ENCODE measurements at places on chromosomes 1 and 21.
A peak's percentile ranks its signal among the peaks of the same experiment; 100 is the strongest.

DNA sequence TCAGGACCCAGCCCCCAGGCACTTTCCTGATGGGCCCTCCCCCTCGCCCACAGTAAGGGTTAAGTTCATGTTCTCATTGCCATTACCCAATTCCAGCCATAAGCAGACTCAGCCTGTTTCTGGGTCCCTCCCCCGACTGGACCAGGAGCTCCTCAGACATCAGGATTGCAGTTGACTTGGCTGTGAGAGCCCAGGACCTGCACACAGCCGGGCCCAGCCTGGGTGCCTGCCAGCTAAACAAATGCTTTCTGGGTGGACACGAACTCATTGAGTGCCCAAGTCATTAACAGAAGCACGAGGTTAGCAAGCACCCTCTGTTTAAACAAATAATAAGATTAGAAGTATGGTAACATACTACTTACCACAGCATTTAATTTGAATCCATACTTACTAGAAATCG is 147.9 kb upstream of the POU3F1 start:
- DNase-seq = no peak

DNA sequence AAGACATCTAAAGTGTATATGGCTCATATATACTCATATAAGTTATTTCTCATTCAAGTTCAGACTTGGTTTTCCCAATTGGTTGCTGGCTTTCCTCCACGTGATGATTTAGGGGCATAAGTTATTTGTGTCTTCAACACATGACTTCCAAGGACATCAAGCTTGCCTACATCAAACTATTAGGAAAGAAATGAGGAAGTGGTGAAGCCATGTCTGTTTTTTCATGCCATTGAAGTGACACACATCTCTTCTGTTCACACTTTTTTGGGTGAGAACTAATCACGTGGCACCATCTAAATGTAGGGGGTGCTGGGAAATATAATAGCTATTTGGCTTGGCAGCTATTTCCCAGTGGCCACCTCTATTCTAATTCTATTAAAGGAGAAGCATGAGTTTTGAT is 282.1 kb downstream of the OMA1 start:
- DNase-seq = no peak

GRCh38 chr1:22903113-22903512 is 69.6 kb downstream of the LACTBL1 start:
- DNase-seq = peak; percentile 64

DNA sequence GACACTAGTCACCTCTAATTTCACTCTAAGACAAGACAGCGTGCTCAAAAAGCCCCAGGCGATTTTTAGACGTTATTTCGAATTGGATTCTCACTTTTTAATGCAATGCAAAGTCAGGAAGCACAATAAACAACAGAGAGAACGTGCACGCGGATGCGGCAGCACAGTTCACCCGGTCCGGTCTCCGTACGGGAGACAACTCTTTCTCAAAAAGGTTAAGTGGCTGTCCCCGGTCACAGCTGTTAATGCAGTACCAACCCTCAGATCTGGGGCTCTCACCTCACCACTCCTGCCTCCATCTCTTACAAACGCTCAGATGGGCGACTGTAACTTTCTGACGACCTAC is 1.2 kb downstream of the HP1BP3 start:
- no peak for DNase-seq

GRCh38 chr1:192225703-192226102 is 67.4 kb downstream of the RGS18 start:
- DNase-seq = peak; percentile 58

DNA sequence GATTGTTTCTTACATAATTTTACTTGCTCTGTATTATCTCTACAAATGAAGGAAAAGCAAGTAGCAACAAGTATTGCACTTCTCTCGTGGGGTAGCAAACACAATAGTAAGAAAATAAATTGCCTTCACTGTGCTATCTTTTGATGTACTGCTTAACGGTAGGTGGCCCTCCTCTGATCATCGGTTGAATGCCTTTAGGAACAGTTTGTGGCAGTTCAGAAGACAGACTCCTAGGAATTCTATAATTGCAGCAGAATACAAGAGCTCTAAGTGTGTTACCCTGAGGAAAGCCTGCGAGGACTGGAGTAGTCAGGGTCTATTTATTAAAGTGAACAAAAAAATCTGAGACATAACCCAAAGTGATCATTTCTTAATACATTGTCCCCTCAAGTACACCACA is 1135.9 kb downstream of the KCNT2 start:
- no peak for DNase-seq

DNA sequence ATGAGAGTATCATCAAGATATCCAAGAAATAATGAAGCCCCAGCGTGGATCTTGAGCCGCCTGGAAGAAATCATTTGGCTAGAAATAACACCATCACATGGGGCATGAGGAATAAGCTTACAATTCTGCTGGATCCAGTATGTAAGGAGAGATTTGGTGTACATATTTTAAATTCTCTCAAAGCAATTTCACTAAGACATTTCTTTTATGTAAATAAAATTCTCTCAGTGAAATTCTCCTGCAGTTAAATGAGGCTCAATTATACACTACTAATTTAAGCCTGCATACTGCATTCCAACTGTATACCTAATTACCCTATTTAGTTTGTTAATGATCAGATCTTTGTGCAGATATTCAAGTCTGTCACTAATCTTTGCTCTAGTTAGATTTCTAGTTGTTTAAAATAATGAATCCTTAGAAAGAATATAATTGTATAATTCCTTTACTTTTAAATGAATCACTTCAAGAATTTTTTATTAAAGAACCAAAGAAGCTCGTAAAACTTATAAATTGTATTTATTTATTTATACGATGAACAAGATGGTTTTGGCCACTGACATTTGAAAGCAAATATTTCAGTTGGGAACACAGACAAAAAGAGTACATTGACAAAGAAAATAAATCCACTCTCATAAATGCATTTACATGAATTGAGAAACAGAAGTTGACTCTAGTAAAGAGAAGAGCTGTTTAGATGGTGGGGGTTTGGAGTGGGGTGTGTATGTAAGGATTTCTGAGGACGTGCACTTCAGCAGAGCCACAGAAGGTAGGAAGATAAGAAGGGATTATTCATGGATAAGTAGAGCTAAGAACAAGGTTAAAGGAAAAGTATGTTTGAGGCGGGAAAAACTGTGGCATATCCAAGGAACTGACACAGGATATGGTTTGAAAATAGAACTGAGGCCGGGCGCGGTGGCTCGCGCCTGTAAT is 466.8 kb downstream of the DSCAM start:
- no peak for DNase-seq

DNA sequence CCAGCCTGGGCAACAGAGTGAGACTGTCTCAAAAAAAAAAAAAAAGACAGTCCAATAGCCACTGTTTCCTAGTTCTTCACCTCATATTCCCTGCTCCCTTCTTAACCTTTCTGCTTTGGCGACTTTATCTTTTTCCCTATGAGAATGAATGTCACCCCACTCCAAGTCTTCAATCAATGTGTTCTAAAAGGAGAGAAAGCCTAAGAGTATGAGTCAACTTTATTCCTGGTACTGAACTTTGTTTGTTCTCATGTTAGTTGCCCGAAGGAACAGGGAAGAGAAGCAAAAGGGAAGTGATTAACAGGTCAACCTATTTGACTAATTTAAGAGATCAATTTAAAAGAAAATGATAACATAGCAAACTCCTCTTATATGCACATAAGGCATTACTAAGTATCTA is 39.9 kb upstream of the SLC16A1 start:
- no peak for DNase-seq

GRCh38 chr1:151611288-151611790 is 511 bp upstream of the SNX27 start:
- DNase-seq = peak; percentile 28

DNA sequence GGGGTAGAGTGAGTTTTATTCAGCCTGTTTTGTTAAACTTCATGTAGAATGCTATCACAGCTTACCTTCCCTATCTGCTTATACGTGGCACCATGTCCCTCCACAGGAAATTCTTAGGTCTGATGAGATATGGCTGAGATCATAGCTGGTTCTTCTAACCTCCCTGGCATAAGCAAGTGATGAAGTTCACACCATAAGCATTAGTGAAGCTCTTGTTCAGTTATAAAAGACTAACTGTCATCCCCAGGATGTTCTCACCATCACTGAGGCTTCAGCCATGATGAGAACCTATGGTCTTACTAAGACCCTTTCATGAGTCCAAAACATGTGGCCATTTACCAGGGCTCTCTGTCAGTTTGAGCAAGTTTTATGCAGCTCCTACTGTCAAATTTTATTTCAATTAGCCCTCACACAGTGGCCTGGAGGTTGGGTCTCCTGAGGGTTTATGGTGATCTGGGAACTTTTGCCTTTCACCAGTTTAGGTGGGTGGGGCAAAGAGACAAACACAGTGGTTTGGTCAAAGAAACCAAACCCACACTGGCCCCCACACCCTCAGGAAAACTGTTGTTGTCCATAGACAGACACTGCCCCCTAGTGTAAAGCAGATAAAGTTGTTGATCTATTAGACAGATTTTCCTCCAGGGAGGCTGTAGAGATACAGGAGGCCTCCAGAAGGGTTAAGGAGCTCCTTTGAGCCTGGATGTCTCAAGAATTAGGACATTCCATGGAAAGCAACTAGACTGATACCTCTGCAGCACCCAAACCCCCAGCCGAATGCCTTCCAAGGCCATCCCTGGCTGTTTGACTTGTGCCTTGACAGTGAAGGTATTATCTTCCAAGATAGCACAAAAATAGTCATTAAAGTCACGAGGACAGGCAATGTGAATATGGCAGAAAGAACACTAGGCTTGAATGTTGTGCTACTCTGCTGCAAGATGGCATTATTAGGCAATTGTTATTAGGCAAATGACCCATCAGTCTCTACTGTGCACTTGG is 5.0 kb downstream of the SLC22A15 start:
- peak; percentile 20 for DNase-seq

GRCh38 chr1:94093396-94093795 is 27.6 kb downstream of the ABCA4 start:
- DNase-seq = no peak

DNA sequence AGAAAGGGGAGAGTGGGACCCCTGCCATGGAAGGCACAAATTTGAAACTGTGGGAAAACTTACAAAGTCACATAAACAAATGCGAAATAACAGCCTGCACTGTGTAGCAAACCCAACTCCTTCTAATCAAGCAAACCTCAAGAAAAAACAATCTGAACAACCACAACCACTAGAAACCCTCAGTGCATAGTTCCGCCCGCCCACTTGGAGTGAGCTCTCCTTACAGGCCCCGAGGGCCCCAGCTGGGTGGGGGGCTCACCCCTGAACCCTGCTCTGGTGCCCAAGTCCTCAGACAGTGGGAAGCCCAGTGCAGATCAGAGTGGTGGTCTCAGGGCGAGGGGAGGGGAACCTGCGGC is 931 bp upstream of the MXRA8 start:
- no peak for DNase-seq

GRCh38 chr1:38050397-38051078 is 3.9 kb upstream of the POU3F1 start:
- DNase-seq = no peak

- DNase-seq = no peak
These were observed 48.0 kb upstream of the B3GALNT2 start for GRCh38 chr1:235552146-235552716.

DNA sequence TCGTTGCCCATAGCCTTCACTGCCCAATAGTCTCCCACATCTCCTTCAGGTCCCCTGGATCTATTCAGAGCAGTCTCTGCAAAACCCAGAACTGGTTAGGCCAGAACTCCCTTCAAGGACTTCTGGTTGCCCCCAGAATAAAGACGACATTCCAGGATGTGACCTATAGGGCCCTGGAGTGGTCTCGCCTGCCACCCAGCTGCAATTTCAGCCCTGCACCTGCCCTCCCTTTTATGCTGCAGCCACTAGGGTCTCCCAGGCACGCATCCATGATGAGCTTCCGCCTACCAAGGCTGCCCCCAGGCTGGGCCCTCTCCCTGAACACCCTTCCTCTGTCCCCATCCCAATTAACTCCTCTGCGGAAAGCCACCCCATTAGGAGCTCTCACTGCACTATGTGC is 7.2 kb upstream of the TSPEAR start:
- no peak for DNase-seq

GRCh38 chr1:157115429-157115838 is 15.8 kb upstream of the ETV3L start:
- DNase-seq = no peak

DNA sequence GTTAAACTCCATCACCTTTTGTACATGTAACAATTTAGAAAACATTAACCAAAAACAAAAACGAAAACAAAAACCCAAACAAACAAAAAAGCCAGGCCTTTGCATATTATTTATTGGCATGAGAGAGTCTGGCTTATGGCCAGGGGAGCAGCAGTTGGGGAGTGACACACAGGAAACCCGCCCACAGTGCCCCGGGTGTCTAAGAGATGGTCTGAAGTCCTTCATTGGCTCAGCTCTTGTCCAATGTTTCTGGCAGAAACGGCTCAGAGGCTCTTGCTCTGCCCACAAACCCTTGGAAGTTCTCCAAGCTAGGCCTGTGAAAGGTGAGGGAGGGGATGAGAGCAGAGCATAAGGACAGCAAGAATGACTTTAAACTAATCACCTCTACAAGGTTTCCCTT is 131.5 kb downstream of the CNIH3 start:
- no peak for DNase-seq

DNA sequence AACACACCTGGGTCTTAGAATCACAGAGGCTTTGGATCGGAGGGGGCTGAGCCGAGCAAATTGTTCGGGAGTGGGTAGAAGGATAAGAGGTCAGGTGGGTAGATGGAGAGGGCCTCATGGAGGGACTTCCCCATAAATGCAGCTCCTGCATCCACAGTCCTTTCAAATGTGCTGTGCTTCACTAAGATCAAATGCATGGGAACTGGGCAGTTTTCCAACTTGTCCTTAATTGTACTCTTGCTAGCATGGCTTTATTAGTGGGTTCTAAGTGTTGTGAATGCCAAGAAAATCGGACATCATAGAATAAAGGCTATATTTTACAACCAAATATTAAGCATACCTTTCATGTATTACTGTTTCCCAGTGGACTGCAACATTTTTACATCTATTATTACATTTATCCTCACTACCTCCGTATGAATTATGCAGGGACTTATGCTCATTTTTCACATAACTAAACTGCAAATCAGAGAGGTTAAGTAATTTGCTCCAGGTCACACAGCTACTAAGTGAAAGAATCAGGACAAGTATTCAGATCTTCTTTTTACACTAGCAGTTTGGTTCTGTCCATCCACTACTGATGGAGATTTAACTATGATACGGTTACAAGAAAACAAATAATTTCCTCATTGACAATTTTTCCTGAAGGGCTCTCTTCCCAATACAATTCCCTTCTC is 174.5 kb upstream of the RUNX1 start:
- DNase-seq = no peak

- DNase-seq = no peak
These were observed 181.8 kb downstream of the ZNF281 start for GRCh38 chr1:200228081-200228480.

GRCh38 chr1:245870698-245871097 is 636.4 kb downstream of the SMYD3 start:
- DNase-seq = no peak

DNA sequence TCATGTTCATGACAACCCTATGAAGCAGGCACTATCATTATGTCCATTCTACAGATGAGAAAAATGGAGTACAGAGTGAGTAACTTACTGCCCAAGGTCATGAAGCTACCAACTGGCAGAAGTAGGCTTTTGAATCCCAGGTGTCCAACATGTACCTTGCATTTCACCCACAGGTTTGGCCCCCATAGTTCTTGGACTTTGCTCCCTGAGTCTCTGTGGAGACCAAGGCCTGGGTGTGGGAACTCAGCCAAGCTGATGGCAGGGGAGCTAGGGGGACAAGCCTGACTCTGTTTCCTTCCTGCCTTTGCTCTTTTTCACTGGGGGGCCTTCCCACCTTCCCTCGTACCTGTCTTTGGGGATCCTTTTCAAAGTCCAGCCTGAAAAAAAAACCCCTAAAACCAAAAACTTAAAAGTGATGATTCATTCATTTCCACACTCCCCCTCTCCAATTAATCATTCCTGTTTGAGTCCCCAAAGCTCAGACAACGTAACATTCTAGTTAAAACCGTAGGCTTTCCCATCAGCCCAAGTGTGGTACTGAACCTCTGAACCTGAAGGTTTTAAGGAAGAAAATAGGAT is 8.5 kb upstream of the TTC22 start:
- DNase-seq = no peak

Data from HS-5 (cell line).